Epithelial cell of alveolus of lung (primary cell): ENCODE measurements at places on chromosomes 3 and 15. TPM values are rescaled to one million over a fixed set of nuclear protein-coding genes. Genes with fewer than 3 reads are reported as not detected.

Gene HMG20A
- total RNA-seq: 26.1 and 35.1 TPM in 2 replicates

Gene CKMT1B
- total RNA-seq: 1.0 TPM in 1 of 2 replicates, not detected in the other

Gene PLSCR2
- total RNA-seq: 0.72 TPM in 1 of 2 replicates, not detected in the other

Gene REC114
- not detected in 2 replicates for total RNA-seq

Gene RASL12
- total RNA-seq: 39.0 and 131 TPM in 2 replicates

Gene TUSC7
- total RNA-seq: not detected in 2 replicates

Gene P2RY1
- total RNA-seq: 1.4 and 8.8 TPM in 2 replicates

Gene LRRC31
- total RNA-seq: not detected in 2 replicates

Gene TEX55
- not detected in 2 replicates for total RNA-seq
